Activated naive CD4-positive, alpha-beta T cell treated with anti-CD3 and anti-CD28 coated beads, Interleukin-2, amount 10 ng/mL, durations not matched to agents 7 days and 5 days (primary cell): ENCODE measurements at places on chromosomes 1 and 21.

DNA sequence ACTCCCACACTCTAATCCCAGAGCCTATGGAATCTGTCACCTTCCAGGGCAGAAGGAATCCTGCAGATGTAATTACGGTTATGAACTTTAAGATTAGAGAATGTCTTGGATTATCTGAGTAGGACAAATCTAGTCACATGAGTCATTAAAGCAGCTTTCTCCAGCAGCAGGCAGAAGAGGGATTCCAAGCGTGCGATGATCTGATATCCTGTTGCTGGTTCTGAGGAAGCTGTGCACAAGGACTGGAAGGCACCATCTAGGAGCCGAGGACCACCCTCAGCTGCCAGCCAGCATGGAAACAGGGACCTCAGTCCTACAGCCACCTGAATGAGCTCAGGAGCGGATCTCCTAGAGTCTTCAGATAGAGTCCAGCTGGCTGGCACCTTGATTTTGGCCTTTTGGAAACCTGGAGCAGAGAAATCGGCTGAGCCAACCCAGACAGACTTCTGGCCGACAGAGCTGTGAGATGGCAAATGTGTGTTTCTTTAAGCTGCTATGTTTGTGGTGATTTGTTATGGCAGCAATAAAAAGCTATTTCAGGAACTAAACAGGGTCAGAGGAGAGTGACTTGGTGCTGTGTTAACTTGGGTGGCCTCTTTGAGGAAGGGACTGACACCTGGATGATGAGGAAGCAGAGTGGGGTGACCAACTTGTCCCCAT is 34.5 kb downstream of the LRRN2 start:
- no peak for DNase-seq

DNA sequence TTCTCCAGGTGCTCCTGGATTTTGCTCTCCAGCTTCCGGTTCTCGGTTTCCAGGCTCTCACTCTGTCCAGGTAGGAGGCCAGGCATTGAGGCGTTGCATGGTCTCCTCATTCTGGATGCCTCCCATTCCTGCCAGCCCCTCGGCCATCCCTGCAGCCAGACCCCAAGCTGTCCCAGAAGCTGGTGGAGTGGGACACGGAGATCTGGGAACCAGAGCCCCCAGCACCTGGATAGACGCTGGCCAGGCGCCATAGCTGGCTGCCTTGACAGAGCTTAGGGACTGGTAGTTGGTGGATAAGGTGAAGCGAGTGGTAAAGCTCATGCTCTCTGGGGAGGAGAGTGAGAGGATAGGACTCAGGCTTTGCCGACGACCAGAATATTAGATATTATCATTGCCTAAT is 29.6 kb downstream of the RAP1A start:
- DNase-seq, result no peak

DNA sequence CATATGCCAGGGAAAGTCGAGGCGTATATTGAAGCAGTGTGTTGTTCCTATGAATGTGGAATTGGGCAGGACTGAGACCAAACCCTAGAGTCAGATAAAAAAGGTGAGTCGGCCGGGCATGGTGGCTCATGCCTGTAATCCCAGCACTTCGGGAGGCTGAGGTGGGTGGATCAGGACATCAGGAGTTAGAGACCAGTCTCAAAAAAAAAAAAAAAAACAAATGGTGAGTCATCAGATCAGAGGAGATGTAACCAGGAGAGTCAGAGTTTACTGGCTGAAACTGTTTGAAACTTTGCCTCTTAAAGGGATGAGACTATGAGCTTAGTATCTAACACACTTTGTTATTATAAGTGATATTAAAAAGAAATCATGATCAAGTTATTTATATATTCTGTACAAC is 26.4 kb upstream of the SYCP1 start:
- no peak for DNase-seq

DNA sequence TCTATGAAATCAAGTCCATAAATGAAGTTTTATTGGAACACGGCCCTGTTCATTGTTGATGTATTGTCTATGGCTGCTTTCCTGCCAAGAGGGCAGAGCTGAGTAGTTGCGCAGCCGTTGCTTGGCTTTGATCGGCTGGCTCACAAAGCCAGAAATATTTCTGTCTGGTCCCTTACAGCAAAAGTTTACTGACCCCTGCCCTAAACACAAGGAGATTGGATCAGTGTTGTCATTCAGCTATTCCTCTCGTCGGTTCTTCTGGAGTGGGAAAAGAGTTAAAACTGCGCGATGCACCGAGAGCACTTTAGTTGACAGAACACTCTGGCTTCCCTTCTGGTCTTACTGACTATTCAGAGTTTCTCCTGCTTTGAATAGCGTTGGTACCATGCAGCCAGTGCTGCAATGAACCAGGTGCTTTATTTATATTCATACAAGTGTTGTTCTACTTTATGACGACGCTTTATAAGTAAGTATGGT is 868 bp downstream of the ZBTB40 start:
- peak; percentile 41 for DNase-seq
